ENCODE measurements at places on chromosomes 5 and 9.

DNA sequence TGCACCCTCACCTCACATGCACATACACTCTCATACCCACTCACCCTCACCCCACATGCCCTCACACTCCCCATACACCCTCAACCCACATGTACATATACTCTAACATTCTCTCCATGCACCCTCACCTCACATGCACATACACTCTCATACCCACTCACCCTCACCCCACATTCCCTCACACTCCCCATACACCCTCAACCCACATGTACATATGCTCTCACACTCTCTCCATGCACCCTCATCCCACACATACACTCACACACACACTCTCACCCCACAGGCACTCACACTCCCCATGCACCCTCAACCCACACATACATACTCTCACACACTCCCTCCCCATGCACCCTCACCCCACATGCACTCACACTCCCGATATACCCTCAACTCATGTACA lies 550.2 kb upstream of the DAP start:
- DNase-seq = no peak

GRCh38 chr9:78863531-78863930 lies 566.6 kb downstream of the PSAT1 start:
- DNase-seq = no peak

DNA sequence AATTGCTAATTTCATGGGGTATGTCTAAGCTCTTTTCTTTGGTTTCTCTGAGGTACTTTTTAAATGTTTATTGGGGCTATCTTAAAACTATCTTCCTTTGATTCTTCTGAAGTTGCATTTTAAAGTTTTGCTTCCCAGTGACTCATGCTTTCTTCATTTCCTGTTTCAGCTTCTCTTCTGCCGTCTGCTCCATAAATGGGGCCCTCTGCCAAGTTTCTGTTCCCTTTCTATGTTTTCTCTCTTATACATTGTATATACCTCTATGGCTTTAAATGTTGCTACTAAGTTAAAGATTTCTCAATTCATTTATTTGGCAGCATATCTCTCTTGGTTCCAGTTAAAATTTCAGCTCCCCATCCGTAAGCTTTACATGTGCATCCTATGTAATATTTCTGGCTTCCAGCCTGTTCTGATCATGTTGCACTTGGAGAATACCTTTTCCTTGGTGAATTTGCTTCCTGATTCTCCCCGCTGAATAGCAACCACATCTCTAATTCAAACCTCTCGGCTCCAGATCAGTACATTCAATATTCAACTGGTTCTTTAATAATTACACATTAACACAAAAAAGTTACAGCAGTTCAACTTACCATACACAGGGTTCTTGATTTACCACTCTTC lies 125.3 kb downstream of the ST8SIA4 start:
- DNase-seq = peak; percentile 66

GRCh38 chr5:553874-554273 lies 29.6 kb upstream of the SLC9A3 start:
- no peak for DNase-seq

DNA sequence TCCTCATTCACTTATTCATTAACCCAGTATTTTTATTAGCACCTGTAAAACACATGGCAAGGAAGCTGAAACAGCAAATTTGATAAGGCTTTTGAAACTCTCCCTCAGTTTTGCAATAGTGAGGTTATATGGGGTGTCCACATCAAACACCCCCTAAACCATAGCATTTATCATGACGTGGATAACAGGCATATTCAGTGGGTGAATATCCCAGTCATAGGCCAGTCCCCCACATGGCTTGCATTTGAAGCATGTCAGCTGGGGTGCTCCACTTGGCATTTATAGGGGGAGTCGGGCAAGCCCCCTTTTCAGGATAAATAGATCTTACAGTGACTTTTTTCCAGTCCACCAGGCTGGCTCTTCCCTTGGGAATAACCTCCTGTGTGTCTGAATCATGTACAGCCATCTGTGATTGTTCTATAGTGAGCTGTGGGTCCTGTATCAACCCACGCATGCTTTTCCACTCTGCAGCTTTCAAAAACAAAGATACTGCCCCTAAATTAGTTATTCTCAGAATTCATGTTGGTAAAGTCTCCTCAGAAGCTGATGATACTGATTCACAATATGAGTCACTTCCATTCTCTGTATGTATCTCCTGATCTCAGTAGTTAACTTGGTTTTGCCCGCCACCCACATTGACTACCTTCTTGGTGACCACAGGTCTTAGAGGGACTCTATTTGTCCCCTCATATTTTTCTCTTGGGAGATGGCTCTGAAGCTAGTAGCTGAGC lies 84.4 kb upstream of the SPIN1 start:
- DNase-seq = peak; percentile 18

DNA sequence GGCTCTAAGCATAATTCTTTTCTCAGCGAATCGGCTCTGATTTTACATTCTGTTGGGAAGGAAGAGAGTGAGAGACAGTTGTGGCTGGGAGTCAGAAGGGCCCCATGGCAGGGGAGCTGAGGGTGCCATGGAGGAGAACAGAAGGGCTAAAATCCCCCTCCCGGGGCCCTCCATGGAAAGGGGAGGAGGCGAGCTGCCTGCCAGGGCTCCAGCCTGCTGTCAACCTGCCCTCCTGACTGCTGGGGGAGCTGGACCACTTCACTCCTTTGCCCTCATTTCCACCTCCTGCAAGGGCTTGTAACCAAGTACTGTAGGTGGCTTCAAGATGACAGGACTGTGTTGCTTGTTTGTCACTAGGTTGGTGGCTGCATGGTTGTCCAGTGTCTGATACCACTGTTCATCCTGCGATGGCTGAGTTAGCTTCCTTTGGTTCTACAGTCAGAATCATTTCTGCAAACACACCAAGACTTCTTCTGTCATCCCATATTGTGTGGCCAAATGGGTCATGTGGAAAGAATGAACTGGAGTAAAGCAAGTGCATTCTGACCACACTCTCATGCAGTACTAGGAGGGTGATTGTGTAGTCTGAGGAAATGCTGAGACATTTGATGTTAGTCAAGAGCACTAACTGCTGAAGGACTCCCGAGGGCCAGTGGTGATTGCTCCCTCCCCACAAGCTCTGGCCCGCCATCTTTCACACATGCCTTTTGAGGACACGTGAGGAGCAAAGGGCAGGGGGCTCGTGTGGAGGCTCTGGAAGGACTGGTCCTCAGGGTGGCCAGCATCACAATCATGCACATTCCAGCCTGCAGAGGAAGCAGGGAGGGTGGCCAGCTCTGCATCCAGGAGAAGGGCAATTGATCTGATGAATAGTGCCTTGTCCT lies 307.2 kb downstream of the GADD45G start:
- DNase-seq = no peak

DNA sequence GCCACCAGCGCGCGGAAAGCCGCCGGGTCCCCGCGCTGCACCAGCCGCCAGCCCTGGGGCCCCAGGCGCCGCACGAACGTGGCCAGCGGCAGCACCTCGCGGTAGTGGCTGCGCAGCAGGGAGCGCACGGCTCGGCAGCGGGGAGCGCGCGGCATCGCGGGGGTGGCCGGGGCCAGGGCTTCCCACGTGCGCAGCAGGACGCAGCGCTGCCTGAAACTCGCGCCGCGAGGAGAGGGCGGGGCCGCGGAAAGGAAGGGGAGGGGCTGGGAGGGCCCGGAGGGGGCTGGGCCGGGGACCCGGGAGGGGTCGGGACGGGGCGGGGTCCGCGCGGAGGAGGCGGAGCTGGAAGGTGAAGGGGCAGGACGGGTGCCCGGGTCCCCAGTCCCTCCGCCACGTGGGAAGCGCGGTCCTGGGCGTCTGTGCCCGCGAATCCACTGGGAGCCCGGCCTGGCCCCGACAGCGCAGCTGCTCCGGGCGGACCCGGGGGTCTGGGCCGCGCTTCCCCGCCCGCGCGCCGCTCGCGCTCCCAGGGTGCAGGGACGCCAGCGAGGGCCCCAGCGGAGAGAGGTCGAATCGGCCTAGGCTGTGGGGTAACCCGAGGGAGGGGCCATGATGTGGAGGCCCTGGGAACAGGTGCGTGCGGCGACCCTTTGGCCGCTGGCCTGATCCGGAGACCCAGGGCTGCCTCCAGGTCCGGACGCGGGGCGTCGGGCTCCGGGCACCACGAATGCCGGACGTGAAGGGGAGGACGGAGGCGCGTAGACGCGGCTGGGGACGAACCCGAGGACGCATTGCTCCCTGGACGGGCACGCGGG lies at the start of gene TERT:
Gene TERT (minus strand): TSS at position 234 of the 815 bp plus-strand sequence. CDS start 79 bp downstream, at position 155.
- peak; percentile 87 for DNase-seq

GRCh38 chr5:7705261-7705660 lies 145.7 kb downstream of the CFAP90 start:
- no peak for DNase-seq

DNA sequence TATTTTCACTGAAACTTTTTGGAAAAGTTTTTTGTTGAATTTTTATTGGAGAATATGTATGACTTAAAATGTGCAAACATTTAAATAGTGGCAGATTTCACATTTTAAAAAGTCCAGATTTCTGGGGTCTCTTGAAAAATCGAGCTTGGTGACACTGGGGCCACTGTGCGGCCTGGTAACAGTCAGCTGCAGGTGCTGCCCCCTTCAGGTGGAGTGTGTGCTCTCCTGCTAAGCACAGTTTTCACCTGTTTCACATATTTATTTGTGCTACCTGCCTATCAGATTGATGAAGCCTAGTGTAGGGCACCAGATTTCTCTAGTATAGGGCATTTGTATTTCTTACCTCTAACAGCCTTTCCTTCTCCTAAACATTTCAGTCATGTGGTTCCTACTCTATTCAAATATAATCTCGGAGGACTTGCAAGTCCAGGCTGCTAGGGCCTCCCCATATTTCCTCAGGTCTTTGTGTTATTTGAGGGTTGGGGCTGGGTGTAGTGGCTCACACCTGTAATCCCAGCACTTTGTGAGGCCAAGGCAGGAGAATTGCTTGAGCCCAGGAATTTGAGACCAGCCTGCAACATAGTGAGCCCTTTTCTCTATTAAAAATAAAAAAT lies 95.8 kb upstream of the KLF9 start:
- no peak for DNase-seq

- DNase-seq = no peak
These were observed 77.7 kb downstream of the NTNG2 start for GRCh38 chr9:132239518-132239917.

DNA sequence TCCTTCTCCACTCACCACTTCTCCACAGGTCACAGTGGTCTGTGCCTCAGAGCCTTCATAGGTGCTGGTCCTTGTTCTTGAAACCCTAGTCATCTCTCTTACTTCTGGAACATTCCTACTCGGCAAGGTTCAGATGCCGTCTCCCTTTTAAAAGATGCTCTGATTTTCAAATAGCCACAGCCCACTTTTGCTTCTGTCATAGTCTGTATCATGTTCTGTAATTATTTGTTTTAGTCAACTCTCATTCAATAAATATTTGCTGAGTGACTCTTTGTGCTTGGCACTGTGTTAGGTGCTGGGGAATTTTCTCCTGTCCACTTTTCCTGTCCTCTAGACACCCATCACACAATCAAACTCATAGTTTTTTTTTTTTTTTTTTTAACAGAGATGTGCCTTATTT lies 181.3 kb upstream of the IL12B start:
- DNase-seq = no peak

- no peak for DNase-seq
These were observed 90.1 kb downstream of the PAPPA start for GRCh38 chr9:116243708-116244107.

DNA sequence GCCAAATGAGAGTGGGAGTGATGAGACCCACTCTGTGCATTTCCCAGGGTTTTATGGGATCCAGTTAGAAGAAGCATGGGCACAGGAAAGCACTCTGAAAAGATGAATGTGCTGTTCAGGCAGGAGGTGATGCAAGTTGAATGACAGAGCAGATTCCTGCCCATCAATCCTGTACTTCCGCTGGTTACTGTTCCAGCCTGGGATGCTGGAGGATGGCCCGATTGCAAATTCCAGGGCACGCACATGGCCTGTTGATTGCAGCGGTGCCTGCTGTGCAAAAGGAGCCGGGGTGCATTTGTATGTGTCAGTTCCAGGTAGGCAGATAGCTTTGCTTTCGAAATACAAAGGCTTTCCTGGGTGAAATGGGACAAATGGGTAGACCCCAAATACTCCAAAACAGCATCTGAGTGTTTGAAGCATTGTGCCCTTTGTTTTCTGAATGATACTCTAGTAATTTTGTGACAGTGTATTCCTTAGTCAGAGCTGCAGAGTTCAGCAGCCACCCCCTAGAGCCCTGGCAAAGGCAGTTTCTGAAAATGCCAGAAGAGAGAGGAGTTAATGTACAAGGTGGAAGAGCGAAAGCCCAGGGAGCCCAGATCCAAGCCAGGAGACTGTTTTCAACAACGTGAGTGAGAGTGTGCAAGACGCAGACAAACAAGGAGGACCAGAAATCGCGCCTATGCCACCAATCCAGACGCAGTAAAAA lies 454.2 kb upstream of the CLINT1 start:
- DNase-seq = no peak

DNA sequence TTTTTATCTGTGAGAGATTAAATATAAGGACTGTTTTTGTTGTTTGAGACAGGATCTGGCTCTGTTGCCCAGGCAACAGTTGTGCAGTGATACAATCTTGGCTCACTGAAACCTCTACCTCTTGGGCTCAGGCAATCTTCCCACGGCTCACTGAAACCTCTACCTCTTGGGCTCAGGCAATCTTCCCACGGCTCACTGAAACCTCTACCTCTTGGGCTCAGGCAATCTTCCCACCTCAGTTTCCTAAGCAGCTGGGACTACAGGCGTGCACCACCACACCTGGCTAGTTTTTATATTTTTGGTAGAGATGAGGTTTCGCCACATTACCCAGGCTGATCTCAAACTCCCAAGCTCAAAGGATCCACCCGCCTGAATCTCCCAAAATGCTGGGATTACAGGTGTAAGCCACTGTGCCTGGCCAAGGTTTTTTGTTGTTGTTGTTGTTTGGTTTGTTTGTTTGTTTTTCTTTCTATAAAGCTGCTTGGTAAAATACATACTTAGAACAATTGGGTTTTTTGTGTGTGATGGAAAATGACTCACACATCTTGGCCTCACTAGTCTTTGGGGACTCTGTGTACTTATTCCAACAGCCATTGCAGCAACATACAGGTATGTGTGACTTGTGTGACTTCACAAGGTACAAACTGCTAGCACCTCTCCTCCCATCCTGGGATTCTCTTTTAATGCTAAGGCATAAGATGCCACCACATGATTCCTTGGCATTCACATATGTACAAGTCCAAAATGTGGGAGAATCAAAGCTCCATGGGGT lies 36.5 kb upstream of the RASA1 start:
- peak; percentile 75 for DNase-seq

DNA sequence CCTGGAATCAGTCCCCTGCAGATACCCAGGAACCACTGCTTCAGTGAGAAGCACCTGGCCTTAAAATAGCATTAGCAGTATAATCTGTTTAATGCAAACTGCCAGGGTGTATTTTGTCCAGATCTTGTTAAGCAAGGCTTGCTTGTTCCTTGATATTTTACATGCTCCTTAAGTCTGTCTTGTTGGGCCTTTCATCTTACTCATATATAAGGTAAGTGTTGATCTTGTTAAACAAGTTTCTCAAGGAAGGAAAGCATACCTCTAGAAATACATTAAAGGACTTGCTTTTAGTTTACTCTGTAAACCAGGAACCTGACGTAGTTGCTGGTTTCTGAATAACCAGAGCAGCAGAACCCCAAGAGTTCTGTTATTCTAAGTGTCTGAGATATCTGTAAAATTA lies 13.7 kb downstream of the HSPA4 start:
- DNase-seq = no peak

- no peak for DNase-seq
These were observed 47.6 kb downstream of the PRELID2 start for GRCh38 chr5:145787507-145787906.

GRCh38 chr5:143889986-143890385 lies 78.0 kb downstream of the HMHB1 start:
- DNase-seq = no peak

All from GM06990 (cell line).